ENCODE measurements at places on chromosomes 3 and 15.

GRCh38 chr3:9623148-9623547, 26.2 kb upstream of the MTMR14 start:
- no peak for DNase-seq

DNA sequence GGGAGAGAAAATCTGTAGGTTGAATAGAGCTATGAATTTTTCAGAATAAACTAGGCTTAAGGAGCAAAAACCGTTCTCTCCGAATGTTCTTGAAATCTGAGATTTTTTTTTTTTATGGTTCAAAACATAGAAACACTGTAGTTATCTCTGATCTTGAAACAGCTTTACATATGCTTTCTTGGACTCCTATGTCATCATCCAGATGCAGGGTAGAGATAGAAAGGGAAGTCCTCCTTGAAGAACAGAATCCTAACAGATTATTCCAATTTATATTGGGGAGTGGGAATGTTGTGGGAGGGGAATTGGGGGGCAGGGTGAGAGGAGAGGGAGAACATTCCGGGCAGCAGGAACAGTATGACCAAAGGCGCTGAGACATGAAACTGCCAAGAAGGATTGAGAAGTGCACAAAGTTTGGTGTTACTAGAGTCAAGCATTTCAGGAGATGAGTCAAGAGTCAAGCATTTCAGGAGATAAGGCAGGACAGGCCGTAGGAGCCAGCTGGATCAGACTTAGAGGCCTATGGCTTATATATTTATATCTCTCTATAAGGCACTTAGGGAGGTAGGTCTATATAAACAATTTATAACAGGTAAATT, 21.9 kb upstream of the ST3GAL6 start:
- no peak for DNase-seq

GRCh38 chr3:136464502-136464901, 214.4 kb downstream of the PCCB start:
- DNase-seq: no peak

DNA sequence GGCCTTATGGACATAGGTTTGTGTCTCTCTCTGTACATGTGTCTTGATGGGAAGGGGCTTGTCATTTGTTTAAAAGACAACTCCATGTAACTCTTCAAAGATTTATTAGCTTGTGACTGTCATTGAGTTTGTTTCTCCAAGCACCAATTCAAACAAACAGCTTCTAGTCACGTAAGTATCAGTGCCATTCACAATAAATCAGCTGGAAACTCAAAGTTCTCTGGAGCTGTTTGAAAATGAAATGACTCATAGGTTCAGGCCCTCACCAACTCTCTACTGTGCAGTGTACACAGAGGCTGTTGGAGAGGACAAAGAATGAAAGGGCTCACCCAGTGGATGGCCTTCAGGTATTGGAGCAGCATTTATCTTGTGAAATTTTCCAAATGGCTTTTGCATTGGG, 476.3 kb downstream of the AGBL1 start:
- no peak for DNase-seq

DNA sequence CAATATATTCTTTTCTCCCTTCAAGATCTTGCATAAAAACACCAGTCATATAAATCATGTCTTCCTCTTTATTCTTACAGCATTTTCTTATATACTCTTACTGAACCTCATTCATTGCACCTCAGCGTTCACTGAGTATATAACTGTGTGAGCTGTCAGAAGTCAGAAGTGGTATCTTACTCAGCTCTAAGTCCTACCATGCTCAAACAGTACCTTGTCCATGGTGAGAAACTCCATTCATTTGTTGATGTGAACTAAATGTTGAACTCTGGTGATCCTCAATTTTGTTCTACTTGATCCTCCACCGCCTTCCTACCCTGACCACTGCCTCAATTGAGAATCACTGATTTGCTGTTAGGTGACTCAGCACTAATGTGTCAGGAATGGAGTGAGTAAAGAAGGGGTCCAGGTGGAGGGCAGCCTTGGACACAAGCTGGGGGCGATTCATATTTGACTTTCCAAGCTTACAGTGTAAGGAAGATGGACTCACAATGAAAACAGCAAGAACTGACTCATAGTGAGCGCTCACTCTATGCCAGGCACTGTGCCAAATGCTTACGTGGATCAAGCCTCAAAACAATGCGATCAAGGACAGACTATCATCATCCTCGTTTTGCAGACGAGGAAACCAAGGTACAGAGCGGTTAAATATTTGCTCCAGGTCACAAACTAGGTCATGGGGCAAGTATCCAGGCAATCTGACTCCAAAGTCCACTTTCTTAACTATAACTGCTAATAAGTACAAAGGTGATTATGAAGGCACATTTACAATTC, 13.5 kb upstream of the ZFYVE19 start:
- DNase-seq: no peak

GRCh38 chr3:184688251-184688881, 23.5 kb downstream of the MAGEF1 start:
- DNase-seq: no peak

DNA sequence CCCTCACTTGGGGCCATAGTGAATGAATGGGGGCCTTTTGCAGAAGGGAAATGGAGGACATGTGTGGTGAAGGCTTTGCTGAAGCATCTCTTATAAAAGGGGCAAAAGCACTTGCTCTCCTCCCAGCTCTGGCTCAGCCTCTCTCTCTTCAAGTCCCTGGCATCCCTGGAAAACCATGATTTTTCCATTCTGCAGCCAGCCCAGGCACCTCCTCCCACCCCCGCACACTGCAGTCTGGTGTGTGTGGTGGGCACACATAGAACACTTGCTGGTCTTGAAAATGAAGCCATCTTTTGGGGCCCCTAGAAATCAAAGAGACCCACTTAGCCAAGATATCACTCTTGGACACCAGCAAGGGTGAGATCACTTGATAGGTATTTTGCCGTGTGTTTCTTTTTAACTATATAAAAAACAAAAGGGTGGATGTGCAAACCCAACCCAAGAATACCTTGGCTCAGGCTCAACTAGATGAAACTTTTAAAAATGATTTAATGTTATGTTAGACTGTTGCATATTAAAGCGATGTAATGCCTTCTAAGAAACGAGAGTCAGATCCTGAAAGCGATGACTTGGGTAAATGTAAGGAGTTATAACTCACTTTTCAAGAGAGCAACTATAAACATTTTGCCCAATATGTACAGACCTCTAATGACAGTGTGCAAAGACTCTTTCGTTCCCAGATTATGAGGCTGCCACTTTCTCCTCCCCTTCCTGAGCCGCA, 16.4 kb upstream of the ALDH1A3 start:
- DNase-seq: no peak

- DNase-seq: no peak
Observed at GRCh38 chr3:9644245-9644644, 5.1 kb upstream of the MTMR14 start.
